CD8-positive, alpha-beta memory T cell (primary cell): ENCODE measurements at places on chromosomes 12 and 14.

- DNase-seq = no peak
These were observed 96.9 kb downstream of the PIWIL1 start for GRCh38 chr12:130434560-130434959.

DNA sequence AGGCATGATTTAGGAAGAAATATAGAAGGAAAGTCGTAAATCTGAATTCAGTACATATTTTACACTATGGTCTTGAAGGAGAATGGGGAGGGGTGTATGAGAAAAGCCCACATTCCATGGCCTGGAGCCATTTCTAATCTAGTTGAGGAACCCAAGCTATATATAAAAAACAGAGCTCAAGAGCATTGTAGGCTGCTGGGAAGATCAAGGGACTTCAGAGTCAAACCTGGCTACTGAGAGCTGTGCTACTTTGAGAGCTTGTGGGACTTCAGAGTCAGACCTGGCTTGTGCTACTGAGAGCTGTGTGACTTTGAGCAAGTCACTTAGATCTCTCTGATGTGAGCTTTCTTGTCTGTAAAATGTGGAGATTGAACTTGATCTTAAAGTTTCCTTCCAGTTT lies 58.7 kb downstream of the TBK1 start:
- no peak for DNase-seq

- DNase-seq = no peak
These were observed at the start of gene OR4E2 for GRCh38 chr14:21653331-21653885. Gene OR4E2, plus strand, starts transcription at chr14:21653835. Its CDS starts 11,248 bp downstream, at chr14:21665083.

GRCh38 chr12:120000556-120000955 lies 11.5 kb downstream of the BICDL1 start:
- no peak for DNase-seq

- DNase-seq = no peak
These were observed 59.5 kb downstream of the LRIG3 start for GRCh38 chr12:58860788-58861240.

GRCh38 chr14:60773558-60773957 lies 39.0 kb downstream of the MNAT1 start:
- no peak for DNase-seq

DNA sequence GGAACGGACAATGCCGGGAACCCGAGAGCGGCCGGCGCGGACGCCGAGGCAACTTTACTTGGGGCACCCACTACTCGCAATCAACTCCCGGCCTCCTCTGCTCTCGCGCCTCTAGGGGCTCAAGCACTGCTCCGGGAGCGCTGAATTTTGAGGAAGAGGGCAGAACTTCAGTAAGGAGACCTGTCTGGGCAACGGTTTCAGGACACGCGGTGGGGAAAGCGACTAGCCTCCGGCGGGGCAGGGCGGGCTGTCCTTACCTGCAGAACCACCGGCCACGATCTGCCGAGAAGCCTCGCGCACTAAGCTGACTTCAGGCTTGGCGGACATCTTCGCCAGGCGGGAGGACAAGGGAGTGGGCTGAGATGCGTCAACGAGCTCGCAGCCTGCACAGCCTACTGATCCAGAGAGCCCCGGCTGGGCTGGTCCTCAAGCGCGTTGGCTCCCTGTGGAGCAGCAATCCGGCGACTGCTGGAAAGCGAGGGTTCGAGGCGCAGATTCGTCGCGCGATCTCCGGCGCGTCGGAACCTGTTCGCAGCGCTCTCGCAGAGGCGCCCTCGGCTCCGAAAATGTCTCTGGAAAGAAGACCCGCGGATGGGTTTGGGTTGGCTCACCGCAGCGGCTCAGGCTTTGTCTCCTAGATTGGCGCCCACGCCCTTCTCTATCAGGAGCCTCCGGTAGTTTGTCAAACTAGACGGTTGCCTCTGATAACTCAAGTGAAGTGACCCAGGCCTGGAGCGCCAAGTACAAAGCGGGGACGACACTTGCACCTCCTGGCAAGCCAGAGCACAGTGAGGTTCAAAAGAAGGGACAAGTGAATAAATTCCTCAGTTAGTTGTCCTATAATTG lies at the start of gene SLC25A21:
Gene SLC25A21 (minus strand): TSS at position 583 of the 846 bp plus-strand sequence.
- no peak for DNase-seq

- DNase-seq = no peak
These were observed 16.4 kb downstream of the NID2 start for GRCh38 chr14:52052288-52052943.

DNA sequence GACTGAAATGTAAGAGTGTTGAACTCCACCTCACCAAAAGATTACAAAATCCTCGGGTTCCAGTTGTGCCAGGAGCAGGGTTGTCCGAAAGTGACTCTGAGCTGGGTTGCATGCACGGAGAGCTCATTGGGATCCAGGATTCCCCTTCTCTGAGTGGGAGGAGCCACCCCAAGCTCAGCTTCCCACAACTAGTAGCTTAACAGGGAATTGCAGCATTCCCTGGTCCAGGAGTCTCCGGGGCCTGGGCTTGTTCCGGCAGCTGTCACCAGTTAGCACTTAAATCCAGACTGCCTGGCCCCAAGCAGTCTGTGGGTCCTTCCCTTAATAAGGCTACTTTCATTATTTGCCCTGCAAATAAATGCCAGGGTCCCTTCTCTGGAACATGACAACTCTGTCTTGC lies 50.1 kb downstream of the CD9 start:
- DNase-seq = no peak

GRCh38 chr14:52031781-52032180 lies 37.1 kb downstream of the NID2 start:
- no peak for DNase-seq

GRCh38 chr14:34965912-34966311 lies 16.9 kb upstream of the SRP54 start:
- no peak for DNase-seq

DNA sequence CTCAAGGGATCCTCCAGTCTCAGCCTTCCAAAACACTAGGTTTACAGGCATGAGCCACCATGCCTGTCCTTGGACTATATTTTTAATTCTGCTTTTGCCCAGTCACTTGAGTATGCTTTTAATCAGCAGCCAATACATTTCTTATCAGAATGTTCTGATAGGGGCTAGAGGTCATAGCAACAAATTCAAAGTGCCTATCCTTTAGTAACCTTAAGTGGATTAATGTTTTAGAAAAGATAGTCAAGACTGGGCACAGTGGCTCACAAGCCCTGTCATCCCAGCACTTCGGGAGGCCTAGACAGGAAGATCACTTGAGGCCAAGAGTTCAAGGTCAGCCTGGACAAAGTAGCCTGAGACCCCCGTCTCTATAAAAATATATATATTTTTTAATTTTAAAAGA lies 37.1 kb downstream of the CKB start:
- DNase-seq = no peak

DNA sequence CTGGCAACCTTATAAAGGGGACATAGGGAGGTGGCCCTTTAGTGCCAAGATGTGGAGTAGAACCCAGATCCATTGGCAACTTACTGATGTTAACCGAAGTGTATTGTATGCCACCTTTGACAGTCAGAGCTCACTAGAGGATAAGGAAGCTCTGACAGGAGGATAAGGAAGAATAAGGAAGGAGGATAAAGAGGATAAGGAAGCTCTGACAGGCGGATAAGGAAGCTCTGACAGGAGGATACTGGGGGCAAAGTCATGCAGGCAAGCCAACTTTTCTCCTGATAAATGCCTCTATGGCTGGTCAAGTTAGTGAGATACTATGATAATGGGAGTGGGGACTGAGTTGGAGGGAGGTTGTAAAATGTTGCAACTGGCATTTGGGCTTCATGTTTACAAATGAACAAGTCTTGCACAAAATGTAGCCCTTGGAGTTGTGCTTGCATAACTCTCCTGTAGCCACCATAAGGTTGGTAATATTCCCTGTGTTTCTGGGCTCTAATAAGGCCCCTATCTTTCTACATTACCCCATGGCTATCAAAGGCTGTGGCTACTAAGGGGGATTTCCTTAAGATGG lies 17.7 kb upstream of the DHRS2 start:
- no peak for DNase-seq

- no peak for DNase-seq
These were observed 71.3 kb downstream of the FBXL14 start for GRCh38 chr12:1523046-1523445.

DNA sequence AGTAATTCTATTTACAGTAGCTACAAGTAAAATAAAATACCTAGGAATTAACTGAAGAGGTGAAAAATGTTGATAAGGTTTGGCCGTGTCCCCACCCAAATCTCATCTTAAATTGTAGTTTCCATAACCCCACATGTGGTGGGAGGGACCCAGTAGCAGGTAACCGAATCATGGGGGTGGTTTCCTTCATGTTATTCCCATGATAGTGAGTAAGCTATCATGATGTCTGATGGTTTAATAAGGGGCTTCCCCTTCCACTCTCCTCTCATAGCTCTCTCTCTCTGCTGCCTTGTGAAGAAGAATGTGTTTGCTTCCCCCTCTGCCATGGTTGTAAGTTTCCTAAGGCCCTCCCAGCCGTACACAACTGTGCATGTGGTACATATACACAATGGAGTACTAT lies 1170.7 kb downstream of the BCL11B start:
- no peak for DNase-seq

DNA sequence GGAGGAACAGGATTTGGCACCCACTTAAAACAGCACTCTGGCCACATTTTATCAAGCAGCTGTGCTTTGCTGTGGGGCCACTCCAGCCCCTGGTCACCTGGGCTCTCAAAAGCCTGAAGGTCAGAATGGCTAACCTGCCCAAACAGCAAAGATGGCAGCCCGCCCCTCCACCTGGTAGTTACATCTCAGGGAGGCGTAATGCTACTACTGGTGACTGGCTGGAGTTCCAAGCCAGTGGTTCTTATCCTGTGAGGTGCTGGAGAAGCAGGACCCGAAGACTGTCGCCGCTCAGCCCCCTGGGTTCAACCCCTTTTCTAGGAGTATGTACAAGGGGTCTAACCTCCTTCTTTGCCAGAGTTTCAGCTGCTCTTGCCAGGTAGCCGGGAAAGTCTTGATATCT lies 467.4 kb upstream of the FOXG1 start:
- DNase-seq = no peak

- no peak for DNase-seq
These were observed 304.7 kb downstream of the SSPN start for GRCh38 chr12:26499979-26500640.

DNA sequence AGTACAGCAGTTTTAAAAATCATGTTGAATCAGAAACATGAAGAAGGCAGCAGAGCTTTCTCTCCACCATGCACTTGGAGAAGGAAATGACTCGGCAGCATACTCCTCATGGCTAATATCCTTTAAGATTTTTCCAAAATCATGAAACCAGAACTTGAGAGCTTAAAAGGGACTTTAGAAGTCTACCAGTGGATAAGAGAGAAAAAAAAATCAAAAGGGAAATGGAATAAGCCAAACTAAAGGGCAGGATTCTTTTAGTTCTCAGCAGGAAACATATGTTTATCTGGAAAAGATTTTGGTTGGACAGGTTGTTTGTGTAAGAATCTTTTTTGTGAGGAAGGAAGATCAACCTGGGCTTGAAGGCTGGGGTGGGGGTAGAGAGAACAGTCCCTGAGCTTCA lies 111.8 kb downstream of the PRKCH start:
- DNase-seq = no peak

DNA sequence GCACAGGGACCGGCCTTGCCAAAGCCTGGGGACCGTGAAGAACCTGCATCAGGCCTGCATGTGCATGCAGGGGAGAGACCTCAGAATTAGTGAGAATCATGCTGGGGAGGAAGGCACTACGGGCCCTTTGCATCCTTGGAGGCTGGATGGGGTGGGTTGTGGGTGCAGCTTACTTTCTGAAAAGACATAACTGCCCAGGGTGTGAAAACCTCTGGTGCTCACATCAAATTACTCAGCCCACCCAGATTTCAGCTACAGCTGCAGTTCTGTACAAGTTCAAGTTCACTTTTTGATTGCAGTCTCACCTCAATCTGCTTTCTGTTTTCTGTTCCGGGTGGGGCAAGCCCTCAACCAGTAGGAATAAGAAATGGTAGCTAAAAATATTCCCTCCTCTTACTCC lies 130.6 kb downstream of the SLC15A4 start:
- no peak for DNase-seq

DNA sequence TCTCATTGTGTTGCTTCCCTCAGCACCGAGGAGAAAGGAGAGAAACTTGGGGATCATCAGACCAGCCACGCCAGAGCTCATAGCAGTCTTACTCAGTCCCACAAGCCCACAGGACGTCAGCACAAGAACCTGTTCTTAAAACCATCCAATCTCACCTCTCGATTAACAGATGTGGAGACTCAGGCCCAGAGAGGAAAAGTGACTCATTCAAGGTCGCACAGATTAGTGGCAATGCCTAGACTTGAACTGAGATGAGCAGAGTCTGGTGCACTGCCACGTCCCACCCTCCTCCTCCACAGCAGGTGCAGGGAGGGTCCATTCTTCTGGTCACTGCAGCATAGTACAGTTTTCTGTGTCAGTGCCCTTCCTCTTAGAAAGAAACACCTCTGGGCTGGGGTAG lies 154.9 kb upstream of the PZP start:
- no peak for DNase-seq

GRCh38 chr14:31084385-31084784 lies 58.2 kb upstream of the STRN3 start:
- no peak for DNase-seq

GRCh38 chr12:123949770-123950165 lies 22.9 kb downstream of the CCDC92 start:
- DNase-seq = no peak

DNA sequence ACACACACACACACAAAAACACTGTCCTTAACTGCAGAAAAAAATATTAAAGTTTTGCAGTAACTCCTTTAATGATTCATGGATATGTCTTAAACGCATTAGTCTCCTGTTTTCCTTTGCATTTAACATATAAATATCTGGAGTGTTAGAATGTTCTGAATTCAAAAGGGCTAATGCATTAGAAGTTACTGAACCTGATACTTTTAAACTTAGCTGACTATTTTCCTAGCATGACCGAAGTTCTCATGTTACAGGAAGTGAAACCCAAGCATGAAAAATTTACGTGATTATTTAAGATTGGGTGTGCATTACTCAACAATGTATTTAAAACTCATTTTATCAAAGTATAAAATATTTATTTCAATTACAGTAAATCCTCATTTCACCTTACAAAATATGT lies 791.2 kb downstream of the FLRT2 start:
- no peak for DNase-seq
